Cardiac muscle cell (in vitro differentiated cells and primary cell): ENCODE measurements at places on chromosomes 12 and 14. TPM values are rescaled to one million over a fixed set of nuclear protein-coding genes. Genes with fewer than 3 reads are reported as not detected.
A peak's percentile ranks its signal among the peaks of the same experiment; 100 is the strongest.

DNA sequence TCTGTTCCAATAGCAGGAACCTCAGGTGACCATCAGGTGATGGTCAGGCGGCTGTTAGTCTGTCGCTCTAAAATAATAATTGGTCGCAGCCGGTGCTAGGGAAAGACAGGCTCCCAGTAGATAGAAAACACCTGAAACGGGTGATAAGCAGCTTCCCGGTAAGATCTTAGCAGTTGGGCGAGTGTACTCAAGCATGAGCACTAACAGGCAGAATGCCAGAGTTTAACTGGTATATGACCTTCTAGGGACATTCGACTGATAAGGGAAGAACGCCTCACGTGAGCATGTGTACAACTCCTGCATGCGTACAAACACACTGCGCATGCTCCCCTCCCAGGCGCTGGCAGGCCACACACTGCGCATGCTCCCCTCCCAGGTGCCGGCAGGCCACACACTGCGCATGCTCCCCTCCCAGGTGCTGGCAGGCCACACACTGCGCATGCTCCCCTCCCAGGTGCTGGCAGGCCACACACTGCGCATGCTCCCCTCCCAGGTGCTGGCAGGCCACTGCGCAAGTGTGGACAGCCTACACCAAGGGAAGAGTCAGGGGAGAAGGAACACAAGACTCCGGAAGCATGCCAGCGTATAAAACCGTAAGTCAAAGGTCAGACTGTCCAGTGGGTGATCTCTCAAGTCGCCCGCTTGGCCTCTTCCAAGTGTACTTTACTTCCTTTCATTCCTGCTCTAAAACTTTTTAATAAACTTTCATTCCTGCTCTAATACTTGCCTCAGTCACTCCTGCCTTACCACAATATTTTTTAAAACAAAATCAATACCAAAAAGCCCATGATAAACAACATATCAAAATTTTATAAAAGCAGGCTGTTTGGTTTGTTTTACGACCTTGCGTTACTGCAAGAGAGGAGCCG is 24.5 kb downstream of the GPRC5D start:
- DNase-seq, result peak; percentile 83

Gene SYT1
- 0.63 and 0.66 TPM in 2 replicates for total RNA-seq

- DNase-seq, result peak; percentile 24
Observed at GRCh38 chr12:32499048-32499447, 99.7 kb downstream of the FGD4 start.

DNA sequence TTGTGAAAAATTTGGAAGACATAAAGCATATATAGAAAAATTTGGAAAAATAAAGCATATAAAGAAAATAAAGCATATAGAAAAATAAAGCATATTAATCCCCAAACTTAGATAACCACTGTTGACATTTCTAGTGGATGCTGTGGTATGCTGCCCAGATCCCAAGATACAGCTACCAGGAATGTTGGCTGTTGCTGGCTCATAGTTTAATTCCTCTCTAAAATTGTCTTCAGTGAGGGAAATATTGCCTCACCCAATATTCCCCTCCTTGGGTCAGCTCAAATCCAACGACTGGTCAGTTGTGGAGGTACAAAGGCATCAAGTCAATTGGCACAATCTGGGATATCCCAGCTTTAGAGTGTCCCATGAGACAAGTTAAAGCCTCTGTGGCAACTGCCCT is 10.1 kb upstream of the KICS2 start:
- no peak for DNase-seq

DNA sequence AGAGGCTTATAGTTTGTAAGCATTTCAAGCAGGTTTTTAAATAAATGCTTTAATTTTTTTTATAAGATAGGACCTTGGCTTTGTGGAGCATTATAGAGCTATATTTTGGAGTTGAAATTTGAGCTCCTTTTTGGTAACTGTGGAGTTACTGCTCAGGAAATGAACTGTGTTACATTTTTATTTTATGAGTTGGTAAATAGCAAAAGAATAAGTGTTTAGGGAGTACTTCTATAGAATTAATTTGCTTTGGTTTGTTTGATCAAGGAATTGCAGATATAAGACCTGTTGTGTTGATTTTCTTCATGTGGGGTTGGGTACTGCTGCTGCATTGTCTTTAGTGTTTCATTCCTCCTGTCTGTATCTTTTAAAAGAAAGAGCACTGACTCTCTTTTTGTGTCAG is 3.5 kb downstream of the ATP2A2 start:
- DNase-seq, result no peak

DNA sequence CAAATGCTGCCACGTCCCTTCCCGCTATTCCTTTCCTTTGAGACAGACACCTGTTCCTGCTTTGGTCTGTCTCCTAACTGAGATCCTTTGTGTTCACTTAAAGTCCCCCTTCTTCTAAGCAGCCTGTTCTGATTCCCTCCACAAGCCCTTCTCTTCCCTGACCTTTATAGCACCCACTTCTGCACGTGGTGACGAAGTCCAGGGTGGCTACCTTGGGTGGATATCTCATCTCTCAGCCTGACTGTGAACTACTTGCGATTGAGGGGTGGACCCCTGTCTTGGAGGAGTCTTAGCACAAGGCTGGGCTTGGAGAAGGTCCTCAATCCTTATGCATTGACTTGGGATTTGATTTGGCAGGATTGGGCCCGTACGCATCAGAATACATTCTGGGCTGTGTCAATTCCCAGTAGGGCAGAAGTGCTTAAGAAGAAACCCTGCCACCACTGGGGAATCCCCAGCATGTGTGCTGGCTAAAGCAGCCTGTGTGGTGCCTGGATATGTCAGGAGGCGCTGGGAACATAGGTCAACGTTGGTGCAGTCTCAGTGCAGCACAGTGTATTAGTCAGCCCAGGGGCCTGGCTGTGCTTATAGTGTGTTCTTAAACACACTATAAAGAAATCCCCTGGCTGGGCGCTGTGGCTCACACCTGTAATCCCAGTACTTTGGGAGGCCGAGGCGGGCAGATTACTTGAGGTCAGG is 23.6 kb downstream of the KRT80 start:
- DNase-seq, result no peak

DNA sequence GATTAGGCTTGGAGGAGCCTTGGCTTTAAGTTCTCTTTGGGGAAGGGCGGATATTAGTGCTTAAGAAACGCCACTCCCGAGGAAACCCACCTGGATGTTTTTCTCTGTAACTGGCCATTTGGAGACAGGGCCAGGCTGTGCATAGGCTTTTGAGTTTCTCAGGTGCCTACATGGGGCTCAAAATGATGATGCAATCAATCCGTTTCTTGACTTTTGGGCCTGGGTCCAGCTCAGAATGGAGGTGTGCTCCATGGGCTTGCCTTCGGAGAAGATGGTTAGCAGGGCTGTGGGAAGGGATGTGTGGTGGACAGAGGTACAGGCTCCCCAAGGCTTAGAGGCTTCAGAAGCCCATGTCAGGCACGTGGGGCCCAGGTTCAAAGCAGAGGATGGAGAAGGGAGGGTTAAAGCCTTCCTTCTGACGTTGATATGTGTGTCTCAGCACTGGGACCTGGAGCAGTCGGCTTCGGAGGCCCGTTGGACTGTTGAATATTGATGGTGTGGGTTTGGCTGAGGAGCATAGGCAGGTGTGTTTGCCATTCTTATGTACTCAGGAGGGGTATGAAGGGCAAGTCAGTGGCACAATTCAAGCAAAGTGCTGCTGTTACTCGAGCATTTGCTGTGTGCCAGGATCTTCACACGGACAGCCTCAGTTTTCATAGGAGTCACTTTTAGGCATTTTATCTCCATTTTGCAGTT is 82.8 kb downstream of the SLC25A47 start:
- no peak for DNase-seq

DNA sequence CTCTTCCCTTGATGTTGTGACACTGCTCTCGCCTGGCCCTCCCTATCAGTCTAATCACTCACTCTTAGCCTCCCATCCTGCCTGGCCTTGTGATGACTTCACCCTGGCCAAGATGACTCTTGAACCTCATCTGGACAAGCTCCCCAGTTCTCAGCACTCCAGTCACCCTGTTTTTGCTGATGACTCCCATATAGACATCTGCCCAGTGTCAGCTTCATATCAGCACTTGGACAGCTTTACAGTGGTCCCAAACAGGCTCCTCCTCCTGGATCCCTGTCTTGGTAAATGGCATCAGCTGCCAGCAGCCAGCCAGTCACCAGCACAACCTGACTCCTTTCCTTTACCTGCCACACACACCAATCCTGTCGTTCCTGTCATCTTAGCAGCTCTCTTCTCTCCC is 104.2 kb downstream of the POLR3B start:
- no peak for DNase-seq

Gene RERGL
- total RNA-seq, result not detected in 2 replicates

DNA sequence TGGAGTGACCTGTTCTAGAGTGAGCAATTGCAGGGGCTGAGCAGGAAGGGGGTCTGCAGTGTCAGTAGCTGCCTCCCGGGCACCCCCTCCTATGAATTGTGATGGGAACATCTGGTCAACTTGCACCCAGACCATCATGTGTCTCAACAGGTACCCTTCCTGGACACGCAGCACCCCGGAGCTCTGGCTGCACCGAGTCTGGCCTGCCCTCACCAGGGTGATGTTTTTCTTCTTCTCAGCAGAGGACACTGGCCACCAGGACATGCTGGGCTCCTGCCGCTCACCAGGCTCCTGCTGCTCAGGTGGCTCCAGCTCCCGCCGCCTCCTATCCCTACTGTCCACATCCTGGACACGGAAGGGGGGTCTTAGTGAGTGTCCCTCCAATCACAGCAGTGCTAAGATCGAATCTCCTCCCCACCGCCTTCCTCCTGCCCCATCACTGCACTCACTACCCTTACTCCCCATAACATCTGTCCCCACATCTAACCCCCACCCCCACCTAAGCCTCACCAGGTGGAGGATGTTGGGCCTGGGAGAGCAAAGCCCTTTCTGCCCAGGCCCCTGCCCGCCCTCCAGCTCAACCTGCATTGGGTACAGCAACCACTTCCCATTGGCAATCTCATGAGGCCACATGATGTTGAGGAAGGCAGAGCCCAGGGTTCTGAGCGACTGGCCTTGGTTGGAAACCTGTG is 14.9 kb downstream of the ITGA7 start:
- DNase-seq, result no peak

GRCh38 chr14:22412926-22413411 is 176.1 kb downstream of the DAD1 start:
- DNase-seq, result peak; percentile 28

Gene SIX4
- 11.7 and 25.0 TPM in 2 replicates for total RNA-seq

DNA sequence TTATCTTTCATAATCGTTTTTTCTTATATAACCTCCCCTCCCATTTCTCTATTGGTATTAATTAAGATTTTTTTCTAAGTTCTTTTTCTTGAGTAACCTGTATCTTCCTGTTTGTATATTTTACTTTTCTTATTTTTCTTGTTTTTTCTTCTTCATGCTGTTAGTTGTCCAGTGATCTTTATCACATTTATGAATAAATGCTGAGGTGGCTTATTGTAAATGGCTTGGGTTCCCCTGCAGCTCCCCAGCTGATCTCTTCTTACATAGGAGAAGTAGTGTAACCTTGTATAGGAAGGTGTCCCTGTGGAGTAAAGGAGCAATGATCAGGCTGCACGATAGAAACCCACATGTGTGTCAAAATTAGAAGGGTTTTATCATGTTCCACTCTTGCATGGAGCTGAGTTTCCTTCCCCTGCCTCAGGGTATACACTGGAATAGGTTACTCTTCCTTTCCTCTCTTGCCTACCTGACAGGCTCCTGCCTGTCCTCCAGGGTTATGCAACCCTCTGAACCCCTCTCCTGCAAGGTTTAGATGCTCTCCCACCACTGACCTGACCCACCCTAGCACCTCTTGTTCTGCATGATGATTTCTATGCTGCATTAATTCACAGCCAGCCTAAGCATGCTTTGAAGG is 334.8 kb upstream of the RGS6 start:
- no peak for DNase-seq

DNA sequence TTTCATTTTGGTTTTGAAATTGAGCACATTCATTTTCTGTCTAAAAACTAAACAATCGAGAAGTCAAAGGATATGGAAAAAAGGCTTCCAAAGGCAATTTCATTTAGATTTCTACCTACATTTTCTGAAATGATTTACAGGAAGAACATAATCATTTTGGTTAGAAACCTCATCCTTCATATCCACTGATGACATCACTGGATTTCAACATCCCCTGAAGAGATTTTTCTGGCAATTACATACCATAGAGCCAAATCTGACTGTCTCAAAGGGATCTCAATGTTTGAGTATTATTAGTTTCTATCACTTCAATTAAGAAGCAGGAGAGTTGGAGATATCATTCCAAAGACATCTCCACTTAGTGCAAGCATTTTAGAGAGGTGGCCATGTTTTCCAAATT is 137.8 kb downstream of the TTC7B start:
- DNase-seq, result no peak

Gene AQP6
- total RNA-seq, result 1.8 TPM in 1 of 2 replicates, not detected in the other

DNA sequence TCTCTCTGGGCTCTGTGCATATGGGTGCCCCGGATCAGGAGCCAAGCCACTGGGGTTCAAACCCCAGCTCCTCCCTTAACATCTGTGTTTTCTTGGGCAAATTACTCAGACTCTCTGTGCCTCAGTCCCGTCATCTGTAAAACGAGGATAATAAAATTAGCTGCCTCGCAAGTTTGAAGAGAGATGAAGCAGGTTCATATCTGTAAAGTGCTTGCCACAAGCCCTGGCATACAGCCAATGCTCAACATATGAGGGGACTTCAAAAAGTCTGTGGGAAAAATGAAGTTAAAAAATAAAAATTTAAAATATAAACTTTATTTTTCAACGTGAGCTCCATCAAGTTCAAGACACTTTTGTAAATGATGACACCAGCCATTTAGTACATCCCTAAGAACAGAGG is 276.7 kb downstream of the FOXN3 start:
- no peak for DNase-seq

DNA sequence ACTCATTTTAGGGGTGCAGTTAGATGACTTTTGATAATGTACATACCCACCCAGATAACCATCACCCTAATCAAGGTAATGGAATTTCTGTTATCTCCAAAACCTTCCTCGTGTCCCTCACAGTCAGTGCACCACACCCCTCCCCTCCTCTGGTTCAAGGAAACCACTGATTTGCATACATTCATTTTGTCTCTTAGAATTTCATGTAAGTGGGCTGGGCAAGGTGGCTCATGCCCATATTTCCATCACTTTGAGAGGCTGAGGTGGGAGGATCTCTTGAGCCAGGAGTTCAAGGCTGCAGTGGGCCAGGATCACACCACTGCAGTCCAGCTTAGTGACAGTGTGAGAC is 15.7 kb downstream of the ADIPOR2 start:
- DNase-seq, result no peak

DNA sequence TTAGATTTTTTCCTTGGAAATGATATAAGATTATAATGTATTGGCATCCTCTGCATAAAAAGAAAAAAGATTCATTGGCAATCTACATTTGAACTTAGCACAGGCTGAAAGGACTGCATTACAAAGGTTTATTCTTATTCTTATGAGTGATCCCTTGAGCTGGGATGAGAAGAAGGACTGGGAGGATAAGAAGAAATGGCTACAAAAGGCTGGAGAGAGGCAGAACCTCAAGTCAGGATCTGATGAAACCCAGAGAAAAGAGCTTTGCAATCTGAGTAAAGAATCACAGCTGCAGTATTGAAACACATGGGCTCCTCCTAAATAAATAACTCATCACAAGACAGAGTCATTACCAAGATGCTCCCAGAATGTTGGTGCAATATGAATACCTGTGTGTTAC is 1635.4 kb upstream of the FLRT2 start:
- DNase-seq, result no peak
